ENCODE measurements at places on chromosomes 3 and 15.
A peak's percentile ranks its signal among the peaks of the same experiment; 100 is the strongest.

DNA sequence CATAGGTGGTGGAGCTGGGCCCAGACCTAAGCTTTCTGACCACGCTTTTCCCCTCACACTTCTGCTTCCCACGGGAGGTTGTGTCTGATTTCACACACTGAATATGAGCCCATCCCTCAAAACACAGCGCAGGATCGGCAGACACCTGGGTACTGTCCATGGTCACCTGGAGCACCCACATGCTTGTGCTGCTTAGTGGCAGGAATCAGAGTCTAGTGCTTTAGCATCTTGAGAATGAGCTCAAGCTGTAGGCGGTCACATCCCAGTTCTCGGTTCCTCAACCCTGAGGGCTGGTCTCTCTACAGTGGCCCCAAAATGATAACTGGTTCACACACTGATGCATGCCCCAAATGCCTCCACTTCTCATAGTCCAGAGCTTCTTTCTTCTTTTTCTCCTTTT is 111.0 kb downstream of the SEMA5B start:
- DNase-seq: no peak

GRCh38 chr3:187968883-187969580 is 184.9 kb upstream of the LPP start:
- DNase-seq: peak; percentile 94

DNA sequence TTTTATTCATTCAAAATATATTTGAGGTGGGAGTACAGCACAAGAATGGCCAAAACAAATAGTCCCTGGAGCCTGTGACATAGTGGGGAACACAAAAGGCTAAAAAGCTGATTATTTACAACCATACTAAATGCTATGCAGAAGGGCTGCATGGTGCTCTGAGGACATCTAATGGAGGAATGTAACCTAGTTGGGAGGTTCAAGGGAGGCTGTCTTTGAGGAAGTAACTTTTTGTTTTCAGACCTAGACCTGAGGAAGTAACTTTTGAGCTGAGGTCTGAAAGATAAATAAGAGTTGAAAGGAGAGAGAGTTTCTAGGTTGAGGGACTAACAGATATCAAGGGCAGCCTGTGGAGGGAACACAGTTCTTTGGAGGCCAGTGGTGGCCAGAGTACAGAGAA is 34.8 kb upstream of the RASA2 start:
- DNase-seq: peak; percentile 73

- DNase-seq: no peak
These were observed 20.6 kb downstream of the NR2F2 start for GRCh38 chr15:96350934-96351724.

GRCh38 chr3:30538791-30539190 is 67.6 kb upstream of the TGFBR2 start:
- peak; percentile 92 for DNase-seq

DNA sequence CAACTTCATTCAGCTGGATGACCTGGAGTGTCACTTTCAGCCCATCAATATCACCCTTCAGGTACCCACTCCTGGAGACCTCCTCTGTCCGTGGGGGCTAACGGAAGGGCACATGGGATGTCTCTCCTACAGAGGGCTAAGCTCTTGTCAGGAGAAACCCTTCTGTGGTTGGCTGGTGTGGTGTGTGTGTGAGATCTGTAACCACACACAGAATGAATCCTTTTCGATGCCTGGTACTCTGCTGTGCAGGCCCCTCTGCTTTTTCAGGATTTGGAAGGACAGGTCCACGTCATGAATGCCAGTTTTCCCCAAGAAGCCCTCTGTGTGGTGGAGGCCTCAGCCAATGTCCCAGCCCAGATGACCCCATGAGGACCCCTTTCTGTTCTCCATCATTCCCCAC is 117.7 kb upstream of the CTDSPL start:
- DNase-seq: no peak

DNA sequence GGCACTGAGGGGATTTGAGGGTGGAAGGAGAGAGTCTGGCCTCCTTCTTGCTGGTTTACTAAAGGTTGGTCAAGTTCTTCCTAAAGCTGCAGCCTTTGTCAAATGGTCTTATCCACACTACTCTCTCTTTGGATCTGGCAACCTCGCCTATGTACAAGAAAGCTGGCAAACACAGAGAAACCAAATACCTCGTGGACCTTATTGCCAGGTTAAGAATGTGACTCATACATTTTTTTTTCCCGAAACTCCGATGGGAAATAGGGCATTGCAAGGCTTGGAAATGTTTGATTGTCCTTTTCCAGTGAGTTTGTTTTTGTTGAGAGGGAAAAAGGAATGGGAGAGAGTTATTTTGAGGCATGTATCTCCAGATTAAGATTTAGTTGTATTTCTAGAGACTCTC is 13.9 kb downstream of the EOMES start:
- no peak for DNase-seq

DNA sequence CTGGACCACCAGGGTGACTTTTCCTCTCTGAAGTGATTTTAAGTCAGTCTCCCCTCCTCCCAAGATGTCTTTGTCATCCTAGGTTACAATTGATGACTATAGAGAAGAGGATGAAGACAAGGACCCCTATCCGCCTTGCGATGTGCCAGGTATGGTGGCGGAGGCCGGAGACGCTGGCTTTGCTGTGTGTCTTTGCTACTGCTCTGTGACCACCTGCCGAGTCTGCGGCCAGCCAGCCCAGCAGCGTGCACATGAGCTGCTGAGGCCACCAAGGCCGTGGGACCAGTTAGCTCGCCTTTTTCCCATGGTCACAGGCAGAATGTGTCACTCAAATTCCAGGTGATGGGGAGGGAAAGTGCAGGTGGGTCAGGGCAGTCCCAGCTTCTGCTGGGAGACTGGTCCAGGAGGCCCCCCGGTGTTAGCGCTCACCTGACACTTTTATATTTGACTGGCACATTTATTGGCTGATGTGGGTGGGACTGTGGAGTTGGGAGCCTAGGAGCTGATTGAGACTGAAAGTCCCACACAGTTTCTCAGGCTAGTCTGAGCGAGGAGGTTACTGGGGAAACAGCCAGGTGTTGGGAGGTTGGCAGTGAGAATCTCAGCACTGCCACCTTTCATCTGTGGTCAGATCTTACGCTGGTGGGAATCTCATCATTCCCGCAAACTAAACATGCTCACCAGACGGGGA is 114.1 kb downstream of the CHDH start:
- no peak for DNase-seq

- DNase-seq: peak; percentile 74
These were observed 271.5 kb upstream of the TBL1XR1 start for GRCh38 chr3:177468816-177469215.

DNA sequence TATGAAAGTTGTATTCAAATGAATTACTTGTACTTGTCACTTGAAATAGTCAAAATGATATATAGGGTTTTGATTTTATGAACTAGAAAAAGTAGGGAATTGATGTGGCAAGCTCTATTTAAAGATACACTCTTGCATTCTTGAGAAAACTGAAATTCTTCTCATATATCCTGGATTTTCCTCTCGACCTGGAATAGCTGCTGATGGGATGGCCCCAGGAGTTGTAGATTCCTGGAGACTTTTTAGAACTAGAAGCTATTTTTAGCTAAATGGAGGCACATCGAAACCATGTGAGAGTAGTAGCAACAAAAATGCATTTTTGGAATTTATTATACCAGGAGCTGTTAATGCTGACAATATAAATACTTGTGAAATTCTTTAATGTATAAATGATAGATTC is 125.9 kb downstream of the LEKR1 start:
- no peak for DNase-seq

DNA sequence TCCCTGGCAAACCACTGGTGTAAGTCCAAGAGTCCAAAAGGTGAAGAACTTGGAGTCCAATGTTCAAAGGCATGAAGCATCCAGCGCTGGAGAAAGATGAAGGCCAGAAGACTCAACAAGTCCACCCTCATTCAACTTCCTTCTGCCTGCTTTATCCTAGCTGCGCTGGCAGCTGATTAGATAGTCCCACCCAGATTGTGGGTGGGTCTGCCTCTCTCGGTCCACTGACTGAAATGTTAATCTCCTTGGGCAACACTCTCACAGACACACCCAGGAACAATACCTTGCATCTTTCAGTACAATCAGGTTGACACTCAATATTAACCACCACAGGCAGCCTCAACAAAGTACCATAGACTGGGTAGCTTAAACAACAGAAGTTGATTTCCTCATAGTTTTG is 245.9 kb upstream of the IGF1R start:
- no peak for DNase-seq

GRCh38 chr15:96341513-96342405 is 11.3 kb downstream of the NR2F2 start:
- DNase-seq: peak; percentile 65

GRCh38 chr3:99248913-99249312 is 347.4 kb upstream of the DCBLD2 start:
- DNase-seq: peak; percentile 52

GRCh38 chr15:25469377-25469776 is 30.6 kb upstream of the UBE3A start:
- DNase-seq: peak; percentile 16

GRCh38 chr15:92907896-92908712 is 8.0 kb downstream of the CHD2 start:
- DNase-seq: peak; percentile 89

- DNase-seq: no peak
These were observed 34.7 kb downstream of the ANXA2 start for GRCh38 chr15:60363087-60363549.

GRCh38 chr3:143974271-143975238 is 2.9 kb downstream of the DIPK2A start:
- peak; percentile 40 for DNase-seq

DNA sequence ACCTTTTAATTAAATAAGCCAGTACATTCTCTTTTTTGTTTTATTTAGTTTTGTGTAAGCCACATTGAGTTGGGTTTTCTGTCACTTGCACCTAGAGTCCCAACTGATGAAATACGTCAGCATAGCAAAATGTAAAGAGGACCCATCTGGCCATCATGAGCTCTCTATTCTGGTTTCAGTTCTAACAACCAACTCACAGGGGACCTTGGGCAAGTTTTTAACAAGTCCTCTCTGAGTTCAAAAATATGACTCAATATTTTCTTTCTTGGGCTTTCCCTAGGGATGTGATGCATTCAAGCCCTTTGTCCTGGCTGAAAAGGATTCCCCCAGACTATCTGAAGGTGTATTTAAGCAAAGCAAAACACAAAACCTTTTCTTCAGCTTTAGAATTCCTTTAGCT is 32.9 kb downstream of the PLCH1 start:
- DNase-seq: no peak

DNA sequence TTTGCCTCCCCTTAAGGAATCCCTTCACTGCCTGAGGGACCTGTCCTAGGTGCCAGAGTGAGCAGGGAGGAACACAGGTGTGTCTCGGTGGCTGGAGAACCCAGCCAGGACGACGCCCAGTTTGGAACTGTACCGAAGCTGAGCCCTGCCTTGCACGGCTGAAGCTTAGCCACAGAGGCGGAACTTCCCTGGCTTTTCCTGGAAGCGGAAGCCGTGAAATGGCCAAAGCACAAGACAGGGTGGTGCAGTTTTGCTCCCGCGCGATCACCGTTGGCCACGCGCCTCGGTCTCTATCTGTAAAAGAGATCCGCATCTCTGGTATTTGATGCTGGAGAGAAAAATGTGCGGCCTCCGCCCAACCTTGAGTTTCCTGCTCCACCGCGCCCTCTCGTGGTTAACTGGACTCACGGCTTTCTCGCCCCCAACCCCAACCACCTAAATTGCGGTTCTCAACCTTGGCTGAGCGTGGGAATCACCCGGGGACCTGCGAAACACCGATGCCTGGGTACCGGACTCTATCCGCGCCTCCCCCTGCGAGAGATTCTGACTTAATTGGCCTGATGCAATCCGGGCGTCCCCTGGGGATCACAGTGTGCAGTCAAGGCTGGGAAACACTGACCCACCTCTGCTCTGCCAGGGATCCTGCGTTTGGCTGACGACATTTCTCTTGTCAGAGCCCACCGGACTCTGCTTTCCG is 70.7 kb upstream of the ABHD2 start:
- DNase-seq: peak; percentile 72

- DNase-seq: no peak
These were observed 130.0 kb upstream of the TJP1 start for GRCh38 chr15:29952225-29952624.

- DNase-seq: no peak
These were observed 27.3 kb downstream of the MEF2A start for GRCh38 chr15:99593070-99593469.

GRCh38 chr3:159934216-159934615 is 54.4 kb upstream of the IL12A start:
- DNase-seq: no peak

DNA sequence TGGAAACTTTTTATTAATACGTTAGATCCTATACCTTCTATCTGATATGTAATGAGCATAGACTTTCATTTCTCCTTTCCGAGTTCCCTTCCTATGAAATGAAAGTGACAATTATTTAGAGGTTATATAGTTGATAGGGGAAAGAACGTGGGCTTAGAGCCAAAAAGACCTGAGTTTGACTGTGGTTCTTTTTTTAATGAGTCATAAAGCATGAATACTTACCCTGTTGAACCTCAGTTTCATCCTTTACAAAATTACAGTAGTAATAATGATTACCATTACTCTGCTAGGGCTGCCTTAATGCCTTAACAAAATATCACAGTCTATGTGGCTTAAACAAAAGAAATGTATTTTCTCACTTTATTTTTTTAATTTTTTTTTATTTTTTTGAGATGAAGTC is 75.9 kb downstream of the AGBL1 start:
- no peak for DNase-seq

- peak; percentile 97 for DNase-seq
These were observed 6.5 kb upstream of the PLSCR1 start for GRCh38 chr3:146550743-146551510.

- DNase-seq: peak; percentile 31
These were observed 32.0 kb downstream of the TM4SF4 start for GRCh38 chr3:149506540-149506939.

DNA sequence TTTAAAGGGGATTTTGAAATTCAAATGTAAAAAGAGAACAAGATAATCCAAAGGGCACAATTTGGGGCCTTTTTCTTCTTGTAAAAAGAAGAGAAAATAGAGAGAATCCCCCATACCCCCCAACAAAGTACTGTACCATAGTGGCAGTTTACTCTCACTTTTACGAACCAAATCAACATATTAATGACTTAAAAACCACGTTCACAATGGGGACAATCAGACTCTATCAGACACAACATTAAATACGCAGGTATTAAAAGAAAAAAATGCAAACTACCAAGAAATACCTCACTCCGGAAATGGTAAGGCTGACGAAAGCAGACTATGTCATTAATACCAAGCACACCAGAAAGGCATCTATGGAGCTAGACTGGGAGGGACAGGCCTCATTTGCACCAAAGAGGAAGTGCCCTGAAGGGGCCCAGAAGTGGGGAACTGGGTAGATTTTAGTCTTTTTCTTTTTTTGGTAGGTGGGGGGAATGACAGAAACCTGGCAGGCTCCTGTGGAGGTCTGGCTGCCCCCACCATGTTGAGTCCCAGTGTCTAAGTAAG is 134.3 kb downstream of the TIGIT start:
- no peak for DNase-seq

GRCh38 chr15:87365186-87365585 is 891.4 kb downstream of the NTRK3 start:
- DNase-seq: peak; percentile 82

GRCh38 chr3:38587548-38588131 is 61.8 kb downstream of the SCN5A start:
- no peak for DNase-seq

Measured in iris pigment epithelial cell (primary cell).